ENCODE measurements at places on chromosomes 2 and 18.

GRCh38 chr2:111918383-111918806 lies 20.0 kb downstream of the MERTK start:
- peak; percentile 96 for DNase-seq

GRCh38 chr2:221454459-221455105 lies 117.5 kb downstream of the EPHA4 start:
- no peak for DNase-seq

GRCh38 chr2:145277922-145278321 lies 758.0 kb upstream of the ZEB2 start:
- DNase-seq: peak; percentile 43

DNA sequence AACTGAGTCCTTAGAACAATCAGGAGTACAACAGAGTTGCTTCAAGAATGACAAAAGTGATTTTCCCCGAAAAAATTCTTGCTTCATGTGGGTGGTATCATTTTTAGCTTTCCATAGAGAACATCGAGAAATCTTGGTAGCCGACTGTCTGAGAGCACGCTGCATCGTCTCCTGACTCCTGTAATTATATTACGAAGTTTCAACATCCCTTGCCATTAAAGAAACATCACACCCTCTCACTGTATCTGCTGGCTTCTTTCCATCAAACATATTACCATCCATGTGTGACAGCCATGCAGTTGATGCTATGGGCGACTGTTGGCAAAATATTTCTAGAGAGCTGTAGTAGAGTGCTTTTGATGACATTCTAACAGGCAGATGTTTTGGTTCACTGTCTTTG lies 311.2 kb downstream of the CMPK2 start:
- DNase-seq: no peak

GRCh38 chr2:173985605-173985992 lies 20.4 kb upstream of the SP3 start:
- no peak for DNase-seq

DNA sequence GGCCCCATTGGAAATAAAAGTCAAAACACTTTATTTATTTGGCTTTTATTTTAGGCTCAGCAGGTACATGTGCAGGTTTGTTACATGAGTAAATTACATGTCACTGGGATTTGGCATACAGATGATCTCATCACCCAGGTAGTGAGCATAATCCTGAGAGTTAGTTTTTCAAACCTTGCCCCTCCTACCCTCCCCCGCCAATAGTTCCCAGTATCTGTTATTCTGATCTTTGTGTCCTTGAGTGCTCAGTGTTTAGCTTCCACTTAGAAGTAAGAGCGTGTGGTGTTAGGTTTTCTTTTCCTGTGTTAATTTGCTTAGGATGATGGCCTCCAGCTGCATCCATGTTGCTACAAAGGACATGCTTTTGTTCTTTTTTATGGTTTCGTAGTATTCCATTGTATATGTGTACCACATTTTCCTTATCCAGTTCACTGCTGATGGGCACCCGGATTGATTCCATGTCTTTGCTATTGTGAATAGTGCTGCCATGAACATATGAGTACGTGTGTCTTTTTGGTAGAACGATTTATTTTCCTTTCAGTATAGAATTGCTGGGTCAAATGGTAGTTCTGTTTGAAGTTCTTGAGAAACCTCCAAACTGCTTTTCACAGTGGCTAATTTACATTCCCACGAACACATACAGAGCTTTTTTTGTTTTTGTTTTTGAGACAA lies 47.9 kb downstream of the ARMC9 start:
- no peak for DNase-seq

GRCh38 chr2:26462511-26463243 lies 15.2 kb downstream of the OTOF start:
- DNase-seq: peak; percentile 80

DNA sequence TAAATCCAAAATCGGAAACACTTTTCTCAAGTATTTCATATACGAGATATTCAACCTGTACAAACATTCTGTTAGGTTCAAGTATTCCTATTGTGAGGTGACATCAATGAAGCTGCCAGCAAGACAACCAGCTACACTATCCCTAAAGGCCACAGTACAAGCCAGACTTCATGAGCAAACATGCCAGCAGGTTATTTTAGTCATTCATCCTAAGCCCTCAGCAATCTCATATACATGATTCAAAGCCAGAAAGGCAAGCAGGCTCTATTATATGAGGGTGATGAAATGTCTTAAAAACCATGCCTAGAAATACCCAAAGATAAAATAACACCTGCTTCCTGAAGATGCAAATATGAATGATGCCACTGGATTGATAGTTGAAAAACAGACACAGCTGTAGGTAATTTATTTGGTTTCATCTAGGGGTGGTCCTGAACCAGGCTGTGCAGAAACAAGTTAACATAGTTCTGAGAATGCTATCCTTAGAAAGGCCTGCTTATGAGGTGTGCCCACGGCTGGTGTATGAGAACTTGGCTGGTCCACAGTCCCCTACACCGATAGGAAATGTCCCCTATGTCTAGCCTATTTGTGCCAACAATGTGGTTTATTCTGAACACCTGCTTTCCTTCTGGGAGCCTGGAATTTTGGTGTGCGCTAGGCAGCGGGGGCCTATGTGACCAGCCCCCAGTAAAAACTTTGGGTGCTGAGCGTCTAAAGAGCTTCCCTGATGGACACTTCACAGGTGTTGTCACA lies 48.2 kb upstream of the KIDINS220 start:
- DNase-seq: no peak

GRCh38 chr2:227602358-227602757 lies 3.7 kb downstream of the SCYGR2 start:
- no peak for DNase-seq

GRCh38 chr2:240302041-240302440 lies 133.4 kb upstream of the GPC1 start:
- no peak for DNase-seq

- DNase-seq: no peak
These were observed 809.0 kb upstream of the FAM98A start for GRCh38 chr2:34408100-34408499.

DNA sequence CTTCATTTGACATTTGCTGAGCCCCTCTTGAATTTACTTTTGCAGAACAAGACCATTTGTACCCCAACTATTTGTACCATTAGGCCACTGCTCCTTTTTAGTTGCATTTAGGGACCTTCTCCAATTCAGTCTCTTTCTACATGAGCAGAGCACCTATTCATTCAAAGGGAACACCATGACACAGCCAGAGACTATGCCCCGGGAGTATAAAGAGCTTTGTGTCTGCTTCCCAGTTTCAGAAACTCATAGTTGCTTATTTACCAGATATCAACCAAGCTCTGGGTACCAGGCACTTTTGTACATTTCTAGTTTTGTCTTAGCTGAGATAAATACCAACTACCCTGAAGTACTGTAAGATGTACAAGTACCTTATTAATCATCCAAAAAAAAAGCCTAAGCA lies 269.1 kb upstream of the SIX3 start:
- DNase-seq: no peak

GRCh38 chr2:109029490-109030201 lies 40.6 kb upstream of the EDAR start:
- no peak for DNase-seq

GRCh38 chr18:25100418-25100817 lies 251.5 kb downstream of the ZNF521 start:
- no peak for DNase-seq

- DNase-seq: peak; percentile 74
These were observed 196.3 kb downstream of the CTIF start for GRCh38 chr18:48735080-48735676.

- peak; percentile 33 for DNase-seq
These were observed 227.5 kb upstream of the SOX11 start for GRCh38 chr2:5464657-5465056.

DNA sequence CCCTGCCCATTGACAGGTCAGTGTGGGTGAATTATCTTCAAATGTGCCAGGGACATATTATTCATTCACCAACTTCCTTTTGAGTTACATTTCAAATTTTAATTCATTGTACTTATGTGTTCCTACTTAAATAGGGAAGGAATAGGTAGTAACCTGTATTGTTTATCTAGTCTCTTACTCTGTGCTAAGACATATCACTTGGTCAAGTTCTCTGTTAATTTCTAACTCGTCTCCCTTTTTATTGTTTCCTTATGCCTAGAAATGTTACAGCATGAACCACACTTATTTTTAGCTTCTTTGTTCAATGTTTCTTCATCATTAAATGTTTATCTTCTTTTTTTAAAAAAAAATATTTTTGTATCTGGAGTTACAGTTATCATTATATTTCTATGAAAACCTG lies 151.9 kb downstream of the HAUS1 start:
- no peak for DNase-seq

DNA sequence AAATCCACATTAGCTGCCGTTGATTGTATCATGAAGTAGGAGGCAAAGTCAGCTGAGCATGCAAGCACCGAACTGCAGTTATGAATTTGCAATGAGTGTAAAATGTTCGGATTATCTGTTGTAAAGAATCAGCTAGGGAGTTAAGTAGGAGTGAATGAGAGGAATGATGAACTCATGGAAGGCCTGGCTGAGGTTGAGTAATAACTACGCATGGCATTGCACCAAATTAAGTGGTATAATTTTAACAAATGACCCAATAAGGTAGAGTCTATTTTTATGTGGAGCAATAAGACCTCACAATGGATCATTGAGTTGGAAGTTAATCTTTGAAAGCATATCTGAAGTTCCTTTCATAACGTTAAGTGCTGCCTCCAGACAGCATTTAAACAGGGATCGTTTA lies 288.2 kb upstream of the CHST9 start:
- no peak for DNase-seq

GRCh38 chr2:128435576-128436478 lies 117.2 kb upstream of the HS6ST1 start:
- no peak for DNase-seq

DNA sequence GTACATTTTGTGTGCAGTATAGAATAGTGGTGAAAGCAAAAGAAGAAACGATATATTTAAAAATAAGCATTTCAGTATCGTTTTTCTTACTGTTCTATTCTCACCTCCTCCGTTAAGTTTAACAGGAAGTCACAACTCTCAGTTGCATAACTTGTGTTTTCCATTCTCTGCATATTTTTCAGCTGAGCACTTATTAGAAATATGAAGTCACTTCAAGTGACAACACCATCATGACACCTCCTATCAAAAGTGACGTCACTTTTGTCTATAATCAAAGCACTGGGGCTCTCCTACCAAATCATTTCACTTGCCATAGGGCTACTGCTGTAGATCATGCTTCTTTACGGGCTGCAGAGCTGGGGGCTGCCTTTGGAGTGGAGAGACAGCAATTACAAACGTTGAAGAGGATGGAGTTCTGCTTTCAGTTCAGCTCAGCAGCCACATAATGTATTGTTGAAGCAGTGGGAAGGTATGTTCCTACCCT lies 36.3 kb downstream of the STAT4 start:
- peak; percentile 41 for DNase-seq

- peak; percentile 13 for DNase-seq
These were observed 112.6 kb upstream of the NDUFV2 start for GRCh38 chr18:8989855-8990254.

DNA sequence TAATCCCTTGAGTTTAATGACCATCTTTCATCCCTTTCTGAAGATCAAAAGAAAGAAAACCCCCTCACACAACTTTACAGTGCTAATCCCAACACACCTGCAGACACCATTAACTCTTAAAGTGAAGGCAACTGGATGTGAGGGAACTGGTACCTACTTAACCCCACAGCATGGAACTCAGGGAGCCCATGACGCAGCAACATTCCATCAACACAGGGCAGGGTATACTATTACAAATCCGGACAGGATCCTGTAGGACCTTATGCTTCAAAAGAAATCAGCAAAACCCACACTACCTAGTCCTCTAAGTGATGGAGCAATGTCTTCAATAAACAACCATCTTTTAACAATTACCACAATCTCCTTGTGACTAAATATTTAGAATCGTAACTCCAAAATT lies 78.6 kb downstream of the FARSB start:
- no peak for DNase-seq

DNA sequence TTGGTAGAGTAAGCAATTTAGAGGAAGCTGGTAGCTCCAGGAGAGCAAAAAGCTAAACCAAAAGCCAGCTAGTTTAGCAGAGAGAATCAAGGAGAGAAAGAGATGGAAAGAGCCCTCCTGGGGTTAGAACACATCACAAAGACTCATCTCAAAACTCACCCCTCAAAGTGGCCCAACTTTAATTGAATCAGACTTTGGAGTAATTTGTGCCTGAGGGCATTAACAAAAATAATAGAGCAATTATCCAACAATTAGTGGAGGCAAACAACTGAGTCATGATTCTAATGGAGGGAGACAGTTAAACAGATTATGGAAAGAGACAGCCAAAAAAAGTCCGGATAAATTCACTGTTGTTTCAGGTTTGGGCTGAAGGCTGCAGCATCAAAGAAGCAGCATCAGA lies 417.4 kb downstream of the KCNJ3 start:
- DNase-seq: no peak

DNA sequence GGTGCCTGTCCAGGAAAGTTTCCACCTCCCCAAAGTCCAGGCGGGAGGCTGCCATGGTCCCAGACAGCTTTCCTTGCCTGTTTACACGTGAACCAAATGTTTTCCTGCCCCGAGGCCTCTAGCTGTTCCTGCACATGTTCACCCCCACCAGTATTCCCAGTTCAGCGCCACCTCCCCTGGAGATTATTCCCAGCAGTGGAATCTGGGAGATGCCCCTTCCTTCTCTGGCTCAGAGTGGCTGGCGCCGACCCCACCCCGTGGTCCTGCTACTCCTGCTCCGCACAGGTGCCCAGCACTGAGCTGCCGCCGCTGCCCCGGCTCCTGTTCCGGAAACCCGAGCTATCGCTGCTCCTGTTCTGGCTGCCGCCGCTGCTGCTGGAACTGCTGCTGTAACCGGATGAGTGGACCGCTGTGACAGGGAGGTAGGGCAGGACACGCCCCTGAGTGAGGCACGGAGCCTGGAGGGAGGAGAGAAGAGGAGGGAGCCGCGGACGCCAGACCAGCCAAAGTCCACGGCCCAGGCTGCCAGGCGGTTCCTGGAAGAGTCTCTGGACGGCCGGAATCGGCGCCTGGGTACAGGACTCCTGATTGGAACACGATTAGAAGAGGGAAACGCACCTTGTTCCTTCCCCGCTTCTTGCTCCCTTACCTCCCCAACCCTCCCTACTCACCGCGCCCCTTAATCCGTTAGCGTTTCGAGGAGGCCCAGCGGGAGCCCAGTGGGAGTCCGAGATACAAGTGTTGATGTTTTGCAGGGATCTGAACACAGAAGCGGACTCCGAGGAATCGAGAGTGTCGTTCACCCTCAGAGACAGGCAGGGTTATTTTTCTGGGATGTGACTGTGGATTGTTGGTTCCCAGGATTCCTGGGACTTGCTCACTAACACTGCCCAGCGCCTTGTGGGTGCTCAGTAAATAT lies at the start of gene PDE11A:
Gene PDE11A, minus strand, starts transcription at position 395 of the 919 bp plus-strand sequence. Its CDS starts 340 bp downstream, at position 55.
- DNase-seq: peak; percentile 81
